Upper lobe of right lung (tissue), 1 donor: ENCODE measurements at places on chromosomes 3 and 15. TPM values are rescaled to one million over a fixed set of nuclear protein-coding genes. Genes with fewer than 3 reads are reported as not detected.

The DET1 gene
- 5.4 TPM for total RNA-seq

The FGF7 gene
- total RNA-seq: 21.9 TPM

The TRH gene
- not detected for total RNA-seq

The FES gene
- 48.0 TPM for total RNA-seq

The TRIM42 gene
- total RNA-seq: not detected

The PRICKLE2 gene
- total RNA-seq: 37.2 TPM

The TGM5 gene
- total RNA-seq: not detected

The FYTTD1 gene
- 46.8 TPM for total RNA-seq

The GALNT15 gene
- 10.3 TPM for total RNA-seq

The FANCD2OS gene
- not detected for total RNA-seq

The TM6SF1 gene
- 25.4 TPM for total RNA-seq

The CDHR4 gene
- not detected for total RNA-seq

The GOLGA6L10 gene
- 0.23 TPM for total RNA-seq

The PLAAT1 gene
- total RNA-seq: 0.96 TPM

The EEFSEC gene
- total RNA-seq: 15.3 TPM

The CD200 gene
- 6.5 TPM for total RNA-seq

The SERINC4 gene
- not detected for total RNA-seq

The AMT gene
- total RNA-seq: 9.0 TPM

The GPR87 gene
- 0.67 TPM for total RNA-seq

The USP19 gene
- 63.9 TPM for total RNA-seq

The IL17RB gene
- 12.4 TPM for total RNA-seq

The POLQ gene
- total RNA-seq: 0.55 TPM

The RPSA gene
- total RNA-seq: 732 TPM

The GUCA1C gene
- total RNA-seq: not detected

The IL5RA gene
- 0.69 TPM for total RNA-seq

The TP53BP1 gene
- total RNA-seq: 27.6 TPM

The ANKRD63 gene
- total RNA-seq: not detected

The ARRDC4 gene
- total RNA-seq: 31.6 TPM
